Heart right ventricle (tissue), 16 donors: ENCODE measurements at places on chromosomes 13 and 19. TPM values are rescaled to one million over a fixed set of nuclear protein-coding genes. Genes with fewer than 3 reads are reported as not detected.

Gene COL4A2
- polyA plus RNA-seq, result 111 TPM

Gene ZNF208
- 2.8 TPM for polyA plus RNA-seq

Gene CEBPA
- 3.4 TPM for polyA plus RNA-seq

Gene GNG7
- polyA plus RNA-seq, result 8.4 TPM

- DNase-seq, result no peak
- H3K4me3 ChIP-seq, result no peak overlapping the region
- H3K4me1 ChIP-seq, result peaks cover 25% of the 10 kb centered on the region
These were observed 2.8 kb downstream of the FXYD3 start for GRCh38 chr19:35118268-35119020.

GRCh38 chr13:78190296-78190695 is 271.7 kb upstream of the EDNRB start:
- H3K4me1 ChIP-seq, result no peaks in the 10 kb centered on the region
- H3K27ac ChIP-seq, result no peak overlapping the region
- no peak overlapping the region for H3K4me3 ChIP-seq
- no peaks in the 10 kb centered on the region for H3K36me3 ChIP-seq
- H3K27me3 ChIP-seq, result no peaks in the 10 kb centered on the region

DNA sequence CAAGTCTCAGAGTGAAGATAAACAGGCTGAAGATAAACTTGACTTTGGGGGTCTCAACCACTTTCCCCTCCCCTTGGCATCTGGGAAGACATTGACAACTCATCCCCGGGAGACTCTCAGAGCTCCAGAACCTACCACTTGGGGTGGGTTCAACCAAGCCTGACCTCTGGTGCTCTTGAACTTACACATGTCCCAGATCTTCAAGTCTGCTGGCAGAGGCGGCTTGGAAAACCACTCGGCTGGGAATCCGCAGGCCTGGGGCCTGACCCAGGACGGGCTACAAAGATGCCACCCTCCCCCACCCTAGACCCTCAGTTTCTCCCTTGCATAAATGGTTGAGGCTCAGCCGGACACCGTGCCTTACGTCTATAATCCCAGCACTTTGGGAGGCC is 512 bp downstream of the LRRC8E start:
- DNase-seq, result no peak
- no peak overlapping the region for H3K27ac ChIP-seq
- H3K27me3 ChIP-seq, result peaks cover 36% of the 10 kb centered on the region
- H3K4me3 ChIP-seq, result no peak overlapping the region
